Pulmonary artery endothelial cell (primary cell): ENCODE measurements at places on chromosomes 1 and 21. TPM values are rescaled to one million over a fixed set of nuclear protein-coding genes. Genes with fewer than 3 reads are reported as not detected.

- no peak for DNase-seq
Observed at GRCh38 chr21:44263221-44263760, 1.6 kb upstream of the DNMT3L start.

GRCh38 chr1:54456921-54457529 lies 50.8 kb upstream of the SSBP3 start:
- no peak for DNase-seq

DNA sequence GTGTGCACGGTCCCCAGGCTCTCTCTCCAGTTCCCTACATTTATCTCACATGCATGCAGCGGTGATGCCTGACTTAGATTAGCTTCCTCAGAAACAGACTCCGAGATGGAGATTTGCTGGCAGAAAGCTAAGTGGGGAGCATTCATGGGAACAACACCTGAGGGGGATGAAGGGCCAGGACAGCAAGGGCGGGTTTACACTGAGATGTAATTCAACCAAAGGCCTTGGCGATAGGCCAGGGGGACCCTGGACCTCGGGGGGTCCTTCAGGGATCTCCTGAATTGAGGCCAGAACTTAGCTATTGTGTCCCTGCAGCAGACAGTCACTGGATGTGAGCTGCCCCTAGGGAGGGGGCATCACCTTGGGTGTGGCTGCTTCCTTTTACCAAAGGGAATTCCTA lies 246.1 kb upstream of the CSF3R start:
- no peak for DNase-seq

- no peak for DNase-seq
Observed at GRCh38 chr1:165114022-165114888, 242.3 kb downstream of the LMX1A start.

DNA sequence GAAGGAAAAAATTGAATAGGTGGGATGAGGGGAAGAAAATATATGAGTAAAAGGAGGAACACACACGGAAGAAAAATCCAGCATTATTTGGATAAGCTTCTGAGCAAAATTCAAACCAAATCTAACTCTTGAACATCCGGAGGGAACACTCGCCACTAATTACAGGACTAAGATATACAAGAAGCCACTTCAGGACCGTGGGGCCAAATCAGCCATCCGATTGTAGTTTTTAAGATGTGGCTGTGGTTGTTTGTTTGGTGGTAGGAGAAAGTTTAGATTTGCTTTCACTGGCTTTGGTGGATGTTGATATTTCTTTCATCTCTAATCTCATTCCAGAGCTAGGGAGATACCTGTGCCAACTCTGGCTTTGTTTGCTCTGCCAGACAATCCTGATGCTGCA lies 43.7 kb upstream of the ADAMTS1 start:
- DNase-seq: no peak

GRCh38 chr1:152168535-152168868 lies 9.5 kb upstream of the RPTN start:
- DNase-seq: no peak

The AMY1C gene
- not detected in 2 replicates for total RNA-seq

The ASPM gene
- total RNA-seq: 27.8 and 54.6 TPM in 2 replicates

The MYOM3 gene
- total RNA-seq: 0.13 and 0.14 TPM in 2 replicates

The TFF1 gene
- not detected in 2 replicates for total RNA-seq

The TBX19 gene
- 0.40 and 0.74 TPM in 2 replicates for total RNA-seq

The C4BPA gene
- not detected in 2 replicates for total RNA-seq

The WNT9A gene
- total RNA-seq: 4.1 and 4.9 TPM in 2 replicates
